Activated CD4-positive, alpha-beta T cell treated with anti-CD3 and anti-CD28 coated beads, Interleukin-2, amount 10 ng/mL, durations not matched to agents 24 days and 14 days (primary cell): ENCODE measurements at places on chromosomes 13 and 19.

GRCh38 chr19:50792272-50793250 lies 2.3 kb downstream of the ACP4 start:
- DNase-seq = no peak

GRCh38 chr13:97448503-97449251 lies 14.7 kb downstream of the RAP2A start:
- no peak for DNase-seq

DNA sequence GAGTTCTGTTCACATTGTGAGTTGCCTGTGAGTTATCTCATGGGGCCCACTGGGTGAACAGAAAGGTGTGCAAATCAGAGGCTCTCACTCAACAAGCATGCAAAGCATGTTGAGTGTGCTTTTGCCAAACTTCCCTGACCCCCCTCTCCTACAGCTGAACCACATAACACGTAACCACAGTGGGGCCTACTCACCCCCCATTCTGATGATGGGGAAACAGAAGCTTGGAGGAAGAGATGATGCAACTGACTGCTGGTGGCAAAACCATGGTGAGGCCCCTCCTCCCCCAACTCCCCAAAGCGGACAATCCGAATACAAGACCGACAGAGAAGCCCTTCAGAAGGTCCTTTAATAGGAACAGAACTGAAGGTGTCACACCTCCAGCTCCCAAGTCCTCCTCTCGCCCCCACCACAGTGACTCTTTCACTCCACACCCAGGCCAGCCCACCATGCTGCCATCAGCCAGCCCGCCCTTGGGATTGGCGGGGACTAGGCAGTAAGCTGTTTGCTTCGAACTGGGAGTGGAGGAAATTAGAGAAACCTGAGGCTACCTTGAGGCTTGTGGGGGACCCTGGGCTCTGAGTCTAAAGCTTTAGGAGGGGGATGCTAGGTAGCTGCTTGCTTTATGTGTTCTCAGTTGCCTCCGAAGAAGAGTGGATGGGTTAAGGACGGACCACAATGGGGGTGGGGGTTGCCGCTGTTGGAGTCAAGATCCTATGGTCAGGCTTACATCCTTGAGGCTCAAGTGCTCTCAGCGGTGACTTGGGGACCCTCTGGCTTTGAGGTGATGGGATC lies 3.8 kb downstream of the ZNF784 start:
- DNase-seq = no peak

DNA sequence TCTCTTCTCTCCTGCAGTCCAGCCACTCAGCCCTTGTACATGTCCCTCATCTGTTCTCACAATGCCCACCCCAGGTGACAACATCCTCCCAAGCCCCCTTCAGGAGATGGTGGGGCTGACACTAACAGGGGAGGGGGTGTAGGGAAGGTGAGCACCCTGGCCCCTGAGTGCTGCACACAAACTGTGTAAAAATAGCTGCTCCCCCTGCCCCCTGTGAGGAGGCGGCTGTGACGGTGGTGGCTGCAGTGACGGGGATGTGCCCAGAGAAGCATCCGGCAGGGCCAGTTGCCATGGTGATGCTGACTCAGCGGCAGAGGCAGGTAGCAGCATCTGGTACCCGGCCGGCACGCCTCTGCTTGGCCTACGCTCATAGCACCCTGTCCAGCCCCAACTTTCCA lies 13.0 kb upstream of the JUND start:
- peak; percentile 97 for DNase-seq

GRCh38 chr13:28373810-28374209 lies 121.1 kb downstream of the FLT1 start:
- DNase-seq = no peak

DNA sequence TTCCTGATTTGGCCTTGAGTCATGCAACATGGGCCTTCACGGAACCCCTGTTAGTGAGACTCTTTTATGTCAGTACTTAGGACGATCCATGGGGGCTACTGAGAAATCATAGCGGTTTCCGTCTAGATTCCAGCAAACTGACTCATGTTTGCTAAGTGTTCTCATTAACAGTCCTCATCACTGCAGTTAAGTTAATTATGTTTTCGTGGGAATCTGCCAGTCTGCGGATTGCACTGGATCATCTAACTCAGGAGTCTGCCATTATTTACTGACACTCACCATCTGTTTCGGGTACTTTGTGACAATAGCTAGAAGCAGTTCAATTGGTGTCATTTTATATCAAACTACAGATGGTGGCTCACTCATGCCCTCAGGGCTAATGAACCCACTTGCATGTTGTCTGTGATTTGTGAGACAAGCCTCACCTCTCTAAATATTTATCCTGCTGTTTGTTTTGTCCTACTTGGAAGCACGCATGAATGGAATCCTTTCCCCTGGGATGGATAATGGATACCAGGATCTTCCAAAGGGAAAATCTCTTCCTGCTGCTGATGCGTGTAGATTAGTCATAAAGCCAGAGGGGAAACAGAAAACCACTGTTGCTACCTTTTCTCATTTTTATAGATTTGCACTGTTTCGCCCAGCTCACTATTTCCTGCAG lies 61.8 kb downstream of the RAB20 start:
- DNase-seq = no peak

GRCh38 chr19:2047449-2048103 lies 3.5 kb downstream of the MKNK2 start:
- DNase-seq = peak; percentile 67

- no peak for DNase-seq
Measured at GRCh38 chr19:13083627-13084026, 19.0 kb downstream of the LYL1 start.

- DNase-seq = no peak
Measured at GRCh38 chr13:78045916-78046315, 127.3 kb upstream of the EDNRB start.

- peak; percentile 91 for DNase-seq
Measured at GRCh38 chr19:2083174-2083854, 12.8 kb downstream of the MOB3A start.

DNA sequence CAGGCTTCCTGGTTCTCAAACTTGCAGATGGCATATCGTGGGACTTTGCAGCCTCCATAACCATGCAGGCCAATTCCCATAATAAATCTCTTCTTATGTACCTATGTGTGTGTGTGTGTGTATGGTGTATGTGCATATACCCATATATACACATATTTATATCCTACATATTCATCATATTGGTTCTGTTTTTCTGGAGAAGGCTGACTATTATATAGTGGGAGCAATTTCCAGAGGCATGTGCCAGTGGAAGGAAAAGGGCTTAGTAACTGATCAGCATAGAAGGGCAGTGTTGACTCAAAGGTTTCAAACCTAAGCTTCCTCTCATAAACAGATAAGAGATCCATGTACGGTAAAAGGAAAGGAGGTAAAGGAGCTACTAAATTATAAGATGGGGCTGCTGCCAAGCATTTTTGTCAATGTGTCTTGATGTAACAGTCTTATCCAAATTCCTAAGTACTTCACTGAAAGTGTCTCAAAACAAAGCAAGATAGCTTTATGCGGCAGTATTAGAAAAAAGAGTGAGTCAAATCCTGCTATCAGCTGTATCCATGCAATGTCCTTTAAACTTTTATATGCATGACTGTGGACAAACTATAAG lies 432.1 kb downstream of the TBC1D4 start:
- DNase-seq = no peak

- no peak for DNase-seq
Measured at GRCh38 chr13:96967248-96967745, 27.0 kb downstream of the OXGR1 start.

DNA sequence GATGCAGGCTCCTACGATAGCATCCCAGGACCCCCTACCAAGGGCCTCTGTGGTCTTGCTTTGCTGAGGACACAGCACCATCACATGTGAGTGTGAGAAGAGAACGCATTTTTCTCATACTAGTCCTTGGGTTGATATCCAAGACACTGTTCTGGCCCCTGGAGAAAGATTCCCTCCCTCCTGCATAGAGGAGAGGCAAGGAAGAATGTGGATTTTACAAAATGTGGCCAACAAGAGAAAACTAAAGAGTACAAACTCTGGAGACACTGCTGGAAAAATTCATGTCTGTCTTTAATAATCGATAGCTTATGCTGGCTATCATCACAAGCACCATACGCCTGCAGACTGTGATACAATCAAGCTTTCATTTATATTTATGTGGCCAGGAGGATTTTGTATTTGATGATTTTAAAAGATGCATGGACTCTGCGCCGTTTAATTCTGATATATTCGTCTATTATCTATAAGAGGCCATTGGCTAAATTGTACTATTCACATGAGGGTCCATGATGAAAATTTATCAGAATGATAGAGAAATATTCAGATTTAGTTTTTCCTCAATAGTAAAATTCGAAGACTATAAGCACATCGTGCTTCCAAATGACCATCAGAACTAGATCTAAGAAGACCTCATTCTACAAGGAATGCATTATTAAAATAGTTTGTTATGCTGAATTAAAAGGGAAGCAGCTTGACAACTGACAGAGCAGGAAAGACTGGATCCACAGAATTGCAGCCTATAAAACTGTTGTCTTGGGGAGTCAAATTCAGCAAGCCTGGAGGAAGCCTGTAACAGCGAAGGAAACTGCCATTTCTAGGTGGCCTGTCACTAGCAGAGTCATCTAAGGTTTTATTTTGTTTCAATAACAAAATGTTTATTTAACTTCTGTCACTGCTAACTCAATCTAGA lies 578.7 kb downstream of the DIAPH3 start:
- DNase-seq = no peak

GRCh38 chr13:110479648-110480047 lies 81.9 kb downstream of the RAB20 start:
- DNase-seq = no peak

- peak; percentile 57 for DNase-seq
Measured at GRCh38 chr13:112067871-112068539, 1.1 kb downstream of the SOX1 start.

DNA sequence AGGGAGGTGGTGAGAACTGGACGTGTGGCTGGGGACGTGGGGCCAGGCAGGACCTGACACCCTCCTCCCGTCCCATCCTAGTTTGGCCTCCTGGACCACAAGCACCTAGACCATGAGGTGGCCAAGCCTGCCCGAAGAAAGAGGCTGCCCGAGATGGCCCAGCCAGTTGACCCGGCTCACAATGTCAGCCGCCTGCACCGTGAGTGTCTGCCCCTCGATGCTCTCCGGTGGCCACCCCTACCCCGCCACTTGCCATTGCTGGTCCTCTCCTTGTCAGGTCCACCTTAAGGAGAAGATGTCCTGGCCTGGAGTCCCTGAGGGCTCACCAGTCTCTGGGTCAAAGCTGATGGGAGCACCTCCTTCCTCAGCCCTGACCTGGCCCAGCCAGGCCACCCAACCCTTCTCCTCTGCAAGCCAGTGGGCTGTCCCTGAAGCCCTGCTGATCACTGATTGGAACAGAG lies 2.2 kb downstream of the ANGPTL4 start:
- DNase-seq = no peak

- DNase-seq = no peak
Measured at GRCh38 chr19:2077833-2078619, 18.1 kb downstream of the MOB3A start.

- DNase-seq = no peak
Measured at GRCh38 chr13:113839536-113840204, 24.2 kb downstream of the GAS6 start.

- no peak for DNase-seq
Measured at GRCh38 chr13:82202398-82202797, 1679.9 kb downstream of the SLITRK1 start.

- peak; percentile 63 for DNase-seq
Measured at GRCh38 chr19:29528946-29529645, 3.3 kb downstream of the VSTM2B start.

GRCh38 chr19:13055213-13056051 lies 47.2 kb downstream of the LYL1 start:
- no peak for DNase-seq

DNA sequence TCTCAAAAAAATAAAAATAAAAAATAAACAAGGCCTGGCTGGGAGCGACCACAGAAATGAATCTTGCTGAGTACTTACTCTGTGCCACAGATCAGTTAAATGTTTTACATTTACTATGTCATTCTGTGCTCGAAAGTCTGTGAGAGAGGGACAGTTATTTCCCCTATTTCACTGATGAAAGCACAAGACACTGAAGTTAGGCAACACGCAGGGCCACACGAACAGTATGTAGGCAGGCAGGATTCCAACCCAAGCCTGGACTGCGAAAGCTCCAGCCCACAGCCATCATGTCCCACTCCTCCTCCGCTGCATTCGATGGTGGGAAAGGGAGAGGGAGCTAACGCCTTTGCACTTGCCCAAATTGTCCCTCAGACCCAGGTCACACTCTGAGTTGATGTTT lies 34.2 kb downstream of the RUBCNL start:
- DNase-seq = no peak

DNA sequence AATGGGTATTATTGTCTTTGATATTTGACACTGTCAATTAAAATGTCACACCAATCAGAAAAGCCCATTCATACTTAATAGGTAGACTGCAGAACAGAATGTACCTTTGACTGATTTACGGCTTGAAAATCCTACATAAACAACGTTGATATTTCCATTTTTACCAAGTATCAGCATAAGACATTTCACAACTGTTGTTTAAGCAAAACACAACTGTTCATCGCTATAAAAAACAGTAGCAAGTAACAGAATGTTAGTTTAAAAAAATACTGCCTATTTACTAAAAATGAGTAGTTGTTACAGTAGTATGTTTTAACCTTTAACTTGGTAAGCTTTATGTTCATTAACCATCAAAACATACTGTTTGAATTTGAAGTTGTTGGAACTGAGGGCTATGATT lies 1096.6 kb downstream of the PCDH17 start:
- no peak for DNase-seq

DNA sequence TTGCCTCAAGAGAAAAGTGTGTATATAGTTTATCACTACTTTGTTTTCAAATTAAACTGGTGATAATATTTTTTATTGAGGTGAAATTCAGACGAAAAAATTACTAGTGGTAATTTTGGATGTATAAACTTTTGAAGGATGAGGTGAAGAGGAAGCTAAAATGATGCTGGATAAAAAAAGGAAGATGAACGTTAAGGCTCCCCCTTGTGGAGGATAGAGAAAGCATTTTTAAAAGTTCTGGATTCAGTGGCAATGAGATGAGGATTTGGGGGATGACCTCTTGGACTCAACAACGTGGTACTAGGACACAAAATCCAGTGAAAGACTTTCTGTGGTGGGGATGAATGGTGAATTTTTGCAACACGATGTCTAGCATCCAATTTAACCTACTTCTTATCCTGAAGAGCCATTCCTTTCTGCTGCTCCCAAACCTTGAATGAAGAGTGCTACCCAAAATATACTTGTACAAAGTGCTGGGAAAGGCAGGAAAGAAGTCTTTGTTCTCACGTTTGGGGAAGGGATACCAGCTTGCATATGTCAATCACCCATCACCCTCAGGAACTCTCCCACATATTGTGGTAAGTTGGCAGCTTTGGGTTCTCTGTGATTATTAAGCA lies 7.3 kb upstream of the SIGLEC5 start:
- DNase-seq = no peak

DNA sequence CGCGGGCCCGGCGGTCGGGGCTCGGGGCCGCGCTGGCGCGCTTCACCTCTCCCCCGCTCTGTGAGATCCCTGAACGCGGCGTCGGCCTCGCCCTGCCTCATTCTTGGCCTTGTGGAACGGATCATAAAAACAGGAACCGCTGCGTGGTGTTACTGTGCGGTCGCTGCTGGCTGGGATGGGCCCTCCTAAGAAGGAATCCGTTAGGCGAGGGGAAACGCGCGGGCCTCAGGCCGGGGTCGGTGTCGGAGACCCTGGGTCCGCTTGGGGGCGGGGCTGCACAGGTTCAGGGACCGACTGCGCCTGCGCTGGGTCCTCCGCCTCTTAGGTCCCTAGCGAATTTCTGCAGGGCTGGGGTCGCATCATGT lies 381 bp downstream of the CKAP2 start:
- DNase-seq = peak; percentile 94
